CD4-positive, alpha-beta T cell treated with Interferon alpha-2 for 1 hour (primary cell): ENCODE measurements at places on chromosomes 1 and 21.

GRCh38 chr1:220113136-220113695 is 19.3 kb downstream of the IARS2 start:
- peak; percentile 6 for DNase-seq

DNA sequence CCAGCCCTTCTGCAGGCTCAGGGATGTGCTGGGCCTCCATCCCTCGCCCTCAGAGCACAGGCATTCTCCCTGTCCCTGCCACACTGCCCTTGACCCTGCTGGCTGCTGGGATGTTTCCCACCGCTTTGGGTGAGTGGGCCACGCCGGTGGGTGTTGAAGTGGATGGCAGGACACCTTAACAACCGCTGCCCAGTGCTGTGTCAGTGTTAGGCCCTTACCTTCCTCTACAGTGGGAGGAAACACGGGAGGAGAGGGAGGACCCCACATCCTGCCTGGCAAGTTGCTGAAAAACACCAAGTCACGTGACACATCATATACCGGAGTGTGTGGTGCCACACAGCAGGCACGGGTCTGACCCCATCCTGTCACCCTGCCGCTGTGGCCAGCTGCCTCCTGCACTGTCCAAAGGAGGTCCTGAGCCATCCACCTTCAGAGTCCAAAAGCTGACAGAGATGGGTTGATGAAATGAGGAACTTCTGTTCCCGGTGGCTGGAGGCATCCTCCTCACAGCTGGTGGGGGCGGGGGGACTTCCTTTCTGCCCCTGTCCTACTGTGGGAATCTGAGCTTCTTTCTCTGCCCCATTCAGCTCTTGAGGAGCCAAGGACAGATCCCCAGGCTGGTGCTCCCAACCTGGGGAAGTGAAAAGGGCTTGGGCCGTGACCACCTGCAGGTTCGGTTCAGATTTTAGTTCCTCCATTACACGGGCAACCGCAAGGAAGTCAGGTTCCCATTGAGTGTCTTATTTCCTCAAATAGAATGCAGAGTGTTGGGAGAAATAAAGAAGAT is 3.2 kb upstream of the THEMIS2 start:
- peak; percentile 81 for DNase-seq

GRCh38 chr1:160844447-160845232 is 18.0 kb downstream of the CD244 start:
- DNase-seq: no peak

- DNase-seq: no peak
These were observed 196.5 kb downstream of the HIVEP3 start for GRCh38 chr1:41722184-41722583.

DNA sequence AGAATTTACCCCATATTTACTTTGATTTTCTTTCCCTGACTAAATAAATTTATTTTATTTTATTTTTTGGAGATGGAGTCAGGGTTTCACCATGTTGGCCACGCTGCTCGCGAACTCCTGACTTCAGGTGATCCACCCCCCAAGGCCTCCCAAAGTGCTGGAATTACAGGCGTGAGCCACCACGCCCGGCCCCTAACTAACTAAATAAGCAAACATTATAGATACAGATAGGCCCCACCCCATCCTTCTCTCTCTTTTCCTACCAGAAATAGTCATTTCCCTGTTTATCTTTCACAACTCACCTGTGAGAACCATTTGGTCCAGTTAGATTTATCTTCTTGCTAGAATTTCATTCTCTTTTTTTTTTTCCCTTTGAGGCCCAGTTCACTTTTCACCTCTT is 167.3 kb downstream of the DISC1 start:
- no peak for DNase-seq

DNA sequence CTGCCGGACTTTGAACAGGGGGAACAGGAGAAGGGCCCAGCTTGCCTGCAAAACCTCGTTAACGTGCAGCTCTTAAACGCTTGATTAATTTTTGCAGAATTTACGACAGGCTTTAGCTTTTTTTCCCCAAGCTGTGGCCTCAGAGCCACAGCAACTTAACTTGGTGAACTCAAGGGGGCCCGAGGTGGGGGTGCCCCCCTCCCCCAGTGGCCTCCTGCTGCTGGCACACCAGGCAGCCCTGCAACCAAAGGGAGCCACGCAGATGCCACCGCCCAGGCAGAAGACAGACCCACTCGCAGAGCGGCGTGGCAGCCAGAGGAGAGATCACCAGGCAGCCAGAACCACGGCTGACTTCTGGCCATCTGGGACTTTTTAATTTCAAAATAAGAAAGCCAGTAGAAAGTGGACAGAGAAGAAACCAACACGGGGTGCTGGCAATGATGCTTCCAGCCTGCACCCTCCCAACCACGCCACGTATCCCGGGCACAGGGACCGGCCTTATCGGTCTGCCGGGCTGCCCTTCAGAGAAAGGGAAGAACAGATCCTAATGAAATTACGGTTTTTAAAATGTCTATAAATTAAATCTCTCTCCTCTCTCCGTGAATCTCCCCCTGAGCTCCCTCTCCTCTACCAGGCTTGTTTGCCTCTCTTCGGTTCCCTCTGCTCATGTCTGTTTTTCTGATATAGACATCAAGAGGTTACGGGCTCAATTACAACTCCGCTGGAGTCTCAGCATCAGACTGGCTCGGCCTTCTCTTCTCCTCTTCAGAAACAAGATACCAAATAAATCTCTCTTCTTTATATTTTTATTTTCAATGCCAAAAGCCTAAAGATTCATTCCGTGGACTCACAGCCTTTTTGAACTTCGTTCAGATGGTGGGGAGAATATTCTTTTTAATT is 6.4 kb downstream of the CASZ1 start:
- DNase-seq: no peak

DNA sequence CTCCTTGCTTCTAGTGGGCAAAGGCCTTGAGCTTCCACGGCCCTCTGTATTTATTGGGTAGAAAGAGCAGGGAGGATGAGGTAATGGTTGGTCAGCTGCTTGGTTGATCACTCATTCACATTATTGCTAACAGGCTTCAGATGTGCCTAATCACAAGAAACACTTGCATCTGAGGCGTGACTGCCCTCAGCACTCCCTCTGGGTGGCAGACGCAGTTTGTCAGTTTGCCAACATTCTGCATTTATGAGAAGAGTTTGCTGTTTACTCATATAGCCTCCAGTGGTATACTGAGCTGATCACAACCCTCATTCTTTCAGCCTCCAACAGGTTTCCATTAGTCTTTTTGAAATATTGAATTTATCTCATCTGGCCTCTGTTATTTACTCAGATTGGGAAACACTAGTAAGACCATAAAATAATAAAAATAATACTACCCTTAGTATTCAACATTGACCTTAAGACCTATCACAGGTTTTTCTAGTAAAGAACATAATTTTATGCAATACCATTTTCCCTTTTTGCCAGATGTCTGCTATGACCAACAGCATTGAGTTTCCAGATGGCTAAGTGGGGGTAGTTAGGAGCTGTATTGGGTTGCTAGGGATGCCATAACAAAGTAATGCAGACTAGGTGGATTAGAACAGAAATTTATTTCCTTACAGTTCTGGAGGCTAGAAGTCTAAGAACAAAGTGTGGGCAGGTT is 53.3 kb downstream of the PTGFR start:
- DNase-seq: no peak

DNA sequence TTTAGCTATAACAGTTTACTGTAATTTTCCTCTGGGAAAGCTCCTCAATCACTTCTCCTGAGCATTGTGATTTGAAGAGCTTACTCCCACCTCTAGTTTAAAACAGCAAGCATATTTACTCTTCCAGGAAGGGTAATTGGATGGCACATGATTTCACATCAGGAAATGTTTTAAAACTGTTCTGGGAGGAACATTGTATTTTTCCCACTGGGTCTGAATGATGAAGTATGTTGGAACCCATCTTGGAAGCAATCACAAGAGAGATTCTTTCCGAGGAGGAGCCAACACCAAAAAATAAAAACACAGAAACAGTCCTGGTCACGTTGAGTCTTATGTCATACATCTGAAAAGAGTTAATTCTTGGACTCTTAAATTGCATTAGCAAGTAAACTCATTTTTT is 17.3 kb downstream of the MAP10 start:
- DNase-seq: no peak

DNA sequence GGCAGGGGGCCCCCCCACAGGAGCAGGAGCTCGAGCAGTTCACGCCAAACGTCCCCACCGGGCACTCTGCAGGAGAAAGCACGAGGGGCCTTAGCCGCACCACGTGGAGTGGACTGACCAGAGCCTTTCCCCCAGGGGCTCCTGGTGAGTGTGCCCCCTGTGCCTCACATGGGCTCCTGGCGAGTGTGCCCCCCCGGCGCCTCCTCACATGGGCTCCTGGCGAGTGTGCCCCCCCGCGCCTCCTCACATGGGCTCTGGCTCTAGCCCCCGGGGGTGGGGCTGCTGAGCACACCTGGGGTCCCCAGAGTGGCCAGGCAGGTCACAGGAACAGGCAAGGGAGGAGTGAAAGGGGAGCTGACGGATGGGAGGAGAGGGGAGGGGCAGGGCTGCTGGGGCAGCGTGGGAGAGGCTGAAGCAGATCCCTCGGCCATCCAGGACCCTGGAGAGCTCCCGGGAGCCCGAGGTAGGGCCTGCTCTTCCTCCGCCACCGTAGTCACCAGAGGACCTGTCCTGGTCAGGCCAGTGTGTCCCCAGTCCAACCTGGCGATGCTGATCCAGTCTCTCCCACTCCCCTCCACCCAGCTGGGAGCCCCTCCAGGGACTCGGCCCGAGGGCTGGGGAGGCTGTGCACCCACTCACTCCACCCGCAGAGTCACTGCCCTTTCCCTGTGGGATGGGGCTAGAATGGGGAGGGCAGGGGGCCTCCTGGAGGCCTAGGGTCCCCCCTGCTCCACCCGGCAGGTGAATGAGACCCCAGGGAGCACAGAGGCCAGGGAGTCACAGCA is 47.6 kb downstream of the ARHGEF16 start:
- no peak for DNase-seq

DNA sequence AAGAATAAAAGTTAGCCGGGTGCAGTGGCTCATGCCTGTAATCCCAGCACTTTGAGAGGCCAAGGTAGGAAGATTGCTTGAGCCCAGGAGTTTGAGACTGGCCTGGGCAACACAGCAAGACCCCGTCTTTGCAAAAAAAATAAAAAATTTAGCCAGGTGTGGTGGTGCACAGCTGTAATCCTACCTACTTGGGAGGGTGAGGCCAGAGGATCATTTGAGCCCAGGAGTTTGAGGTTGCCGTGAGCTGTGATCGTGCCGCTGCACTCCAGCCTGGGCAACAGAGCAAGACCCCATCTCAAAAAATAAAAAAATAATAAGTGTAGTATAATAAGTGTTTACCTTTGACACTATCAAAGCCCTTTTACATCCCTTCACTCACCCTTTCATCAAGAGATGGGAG is 5.0 kb downstream of the ACTN2 start:
- no peak for DNase-seq

DNA sequence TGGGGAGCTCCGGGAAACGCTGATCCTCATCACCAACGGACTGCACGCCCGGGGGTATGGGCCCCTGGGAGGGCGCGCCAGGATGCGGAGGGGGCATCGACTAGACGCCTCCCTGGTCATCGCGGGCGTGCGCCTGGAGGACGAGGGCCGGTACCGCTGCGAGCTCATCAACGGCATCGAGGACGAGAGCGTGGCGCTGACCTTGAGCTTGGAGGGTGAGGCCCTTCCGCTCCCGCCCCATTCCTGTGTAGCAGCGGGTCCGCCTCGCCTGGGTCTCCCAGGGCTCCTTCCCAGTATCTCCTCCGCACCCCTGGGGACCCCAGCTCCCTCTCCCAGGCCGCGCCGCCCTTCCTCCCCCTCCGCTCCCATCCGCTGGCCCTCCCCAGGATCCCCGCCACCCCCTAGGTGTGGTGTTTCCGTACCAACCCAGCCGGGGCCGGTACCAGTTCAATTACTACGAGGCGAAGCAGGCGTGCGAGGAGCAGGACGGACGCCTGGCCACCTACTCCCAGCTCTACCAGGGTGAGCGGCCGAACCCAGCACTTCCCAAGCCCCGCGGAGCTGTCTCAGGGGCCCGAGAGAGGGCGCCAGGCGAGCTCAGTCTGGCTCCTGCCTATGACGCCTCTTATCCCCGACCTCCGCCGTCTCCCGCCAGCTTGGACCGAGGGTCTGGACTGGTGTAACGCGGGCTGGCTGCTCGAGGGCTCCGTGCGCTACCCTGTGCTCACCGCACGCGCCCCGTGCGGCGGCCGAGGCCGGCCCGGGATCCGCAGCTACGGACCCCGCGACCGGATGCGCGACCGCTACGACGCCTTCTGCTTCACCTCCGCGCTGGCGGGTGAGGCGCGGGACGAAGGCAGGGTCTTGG is 5.0 kb downstream of the HAPLN2 start:
- peak; percentile 18 for DNase-seq

GRCh38 chr1:115433483-115433882 is 95.4 kb upstream of the NGF start:
- no peak for DNase-seq

- no peak for DNase-seq
These were observed 88.8 kb upstream of the ARHGEF16 start for GRCh38 chr1:3365523-3366125.

DNA sequence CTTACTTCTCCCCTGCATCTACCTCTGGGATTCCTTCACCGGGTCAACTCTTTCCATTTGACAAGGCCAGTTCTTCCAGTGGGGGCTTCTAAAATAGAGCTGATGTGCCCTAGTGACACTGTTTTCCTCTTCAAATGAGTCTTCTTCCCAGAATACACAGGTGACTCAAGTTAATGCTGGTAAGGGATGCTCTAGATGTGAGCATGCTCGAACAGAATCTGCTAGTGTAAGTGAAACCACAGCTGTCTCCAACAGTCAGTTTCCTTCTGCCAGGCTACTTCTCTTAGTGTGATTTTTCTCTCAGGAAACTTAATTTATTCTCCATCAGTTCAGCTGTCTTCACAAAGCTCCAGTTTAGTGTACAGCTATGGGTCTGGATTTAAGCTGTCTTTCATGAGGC is 194.9 kb upstream of the C1orf87 start:
- DNase-seq: no peak

DNA sequence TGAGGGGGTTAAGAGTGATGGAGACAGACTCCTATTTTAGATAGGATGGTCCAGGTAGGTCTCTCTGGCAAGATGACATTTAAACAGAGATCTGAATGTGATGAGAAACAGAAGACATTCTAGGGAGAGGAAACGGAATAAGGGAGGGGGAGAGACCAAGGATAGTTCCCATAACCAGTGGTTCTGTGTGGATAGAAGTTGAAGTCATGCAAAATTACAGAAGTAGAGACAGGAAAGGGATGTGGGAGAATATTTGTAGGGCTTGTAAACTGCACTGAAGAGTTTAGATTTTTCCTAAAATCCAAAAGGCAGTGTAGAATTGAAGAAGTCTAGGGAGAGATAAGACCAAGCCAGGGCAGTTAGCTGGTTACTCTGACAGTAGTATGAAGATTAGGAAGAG is 200.6 kb downstream of the GRIK1 start:
- no peak for DNase-seq

DNA sequence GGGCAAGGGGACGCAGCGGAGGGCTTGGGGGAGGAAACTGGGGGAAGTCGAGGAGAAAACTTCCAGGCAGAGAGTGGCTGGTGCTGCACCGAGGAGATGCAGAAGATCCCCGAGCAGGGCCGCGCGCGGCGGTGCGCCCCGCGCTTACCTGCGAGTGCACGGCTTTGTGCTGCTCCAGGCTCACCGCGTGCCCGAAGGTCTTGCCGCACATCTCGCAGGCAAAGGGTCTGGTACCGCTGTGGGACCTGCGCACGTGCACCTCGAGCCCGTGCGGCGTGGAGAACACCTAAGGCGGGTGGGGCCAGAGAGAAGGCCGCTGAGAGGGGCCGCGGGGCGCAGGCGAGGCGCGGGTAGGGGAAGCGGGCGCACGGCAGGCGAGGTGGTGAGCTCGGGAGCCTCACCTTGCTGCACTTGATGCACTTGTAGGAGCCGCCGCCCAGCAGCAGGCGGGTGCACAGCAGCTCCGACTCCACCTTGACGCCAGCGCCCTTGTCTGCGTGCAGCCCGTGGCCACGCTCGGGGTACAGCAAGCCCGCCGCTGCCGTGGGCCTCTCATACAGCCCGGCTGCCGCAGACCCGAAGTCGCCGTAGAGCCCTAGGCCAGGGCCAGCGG is 6.4 kb downstream of the GFI1 start:
- DNase-seq: no peak

GRCh38 chr1:58804853-58805565 is 21.2 kb upstream of the JUN start:
- no peak for DNase-seq
